ENCODE measurements at places on chromosomes 7 and 10.

- DNase-seq = no peak
These were observed 114.0 kb upstream of the CNTNAP2 start for GRCh38 chr7:146002431-146003078.

DNA sequence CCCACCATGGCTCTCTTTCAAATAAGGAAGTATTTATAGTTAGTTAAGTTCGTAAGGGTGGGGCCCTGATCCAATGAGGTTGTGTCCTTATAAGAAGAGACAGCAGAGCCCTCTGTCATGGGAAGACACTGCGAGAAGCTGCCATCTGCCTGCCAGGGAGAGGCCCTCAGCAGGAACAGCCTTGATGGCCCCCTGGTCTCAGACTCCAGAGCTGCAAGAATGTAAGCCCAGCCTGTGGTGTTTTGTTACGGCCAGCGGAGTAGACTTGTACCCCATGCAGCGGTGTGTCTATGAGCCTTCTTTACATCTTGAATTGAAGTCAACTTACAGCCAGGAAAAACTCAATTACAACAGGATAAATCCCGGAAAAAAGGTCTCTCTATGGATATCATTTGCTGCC is 14.3 kb upstream of the LARP4B start:
- DNase-seq = no peak

GRCh38 chr7:72925546-72926120 is 738 bp downstream of the POM121 start:
- no peak for DNase-seq

DNA sequence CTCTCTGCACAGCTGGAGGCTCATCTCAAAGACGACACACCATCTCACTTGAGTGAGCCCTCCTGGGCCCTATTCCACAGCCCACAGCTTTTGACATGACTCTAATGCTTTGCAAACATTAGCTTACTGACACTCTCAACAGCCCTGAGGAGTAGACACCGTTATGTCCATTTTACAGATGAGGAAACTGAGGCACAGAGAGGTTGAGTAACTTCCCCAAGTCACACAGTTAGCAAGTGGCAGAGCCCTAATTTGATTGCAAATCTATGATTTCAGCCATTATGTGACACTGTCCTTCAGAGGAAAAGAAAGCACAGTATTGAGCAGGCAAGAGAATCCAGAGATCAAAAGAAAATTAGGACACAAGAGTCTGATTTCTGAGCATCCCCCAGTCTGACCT is 16.0 kb downstream of the SLC25A13 start:
- no peak for DNase-seq

GRCh38 chr7:112197322-112197721 is 8.9 kb downstream of the DOCK4 start:
- DNase-seq = no peak

DNA sequence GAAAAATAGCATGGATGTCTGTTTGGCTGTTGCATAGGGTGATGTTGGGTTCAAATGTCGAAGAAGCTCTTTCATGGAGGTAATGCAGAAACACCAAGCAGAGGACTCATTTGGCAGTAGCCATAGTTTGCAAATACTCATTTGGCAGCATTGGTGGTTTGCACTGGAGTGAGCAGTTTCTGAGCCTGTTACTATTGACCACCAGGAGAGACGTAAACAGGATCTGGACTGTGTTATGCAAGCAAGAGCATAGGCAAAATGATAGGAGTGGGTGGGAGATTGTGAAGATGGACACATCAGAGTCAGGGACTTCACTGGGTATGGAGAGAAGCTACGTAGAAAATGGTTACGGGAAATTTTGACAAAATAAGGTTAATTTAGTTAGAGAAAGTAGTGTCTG is 22.9 kb upstream of the A1CF start:
- DNase-seq = no peak

DNA sequence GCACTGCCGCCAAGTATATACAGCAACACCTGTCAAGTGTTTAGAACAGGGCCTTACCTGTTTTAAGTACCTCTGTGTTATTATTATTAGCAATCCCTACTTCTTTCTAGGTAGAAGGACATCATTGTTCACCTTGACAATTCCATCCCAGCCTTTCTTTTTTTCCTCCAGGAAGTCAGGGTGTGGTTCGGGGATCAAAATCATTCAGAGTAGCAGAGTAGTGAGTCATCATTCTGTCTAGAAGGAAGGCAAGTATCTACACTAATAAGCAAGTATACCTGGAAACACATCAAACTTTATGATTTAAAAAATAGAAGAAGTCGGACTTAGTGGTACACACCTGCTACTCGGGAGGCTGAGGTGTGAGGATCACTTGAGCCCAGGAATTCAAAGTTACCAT is 25.5 kb upstream of the CAPZA2 start:
- DNase-seq = no peak

- DNase-seq = no peak
These were observed 152.4 kb downstream of the IMMP2L start for GRCh38 chr7:111409714-111410422.

DNA sequence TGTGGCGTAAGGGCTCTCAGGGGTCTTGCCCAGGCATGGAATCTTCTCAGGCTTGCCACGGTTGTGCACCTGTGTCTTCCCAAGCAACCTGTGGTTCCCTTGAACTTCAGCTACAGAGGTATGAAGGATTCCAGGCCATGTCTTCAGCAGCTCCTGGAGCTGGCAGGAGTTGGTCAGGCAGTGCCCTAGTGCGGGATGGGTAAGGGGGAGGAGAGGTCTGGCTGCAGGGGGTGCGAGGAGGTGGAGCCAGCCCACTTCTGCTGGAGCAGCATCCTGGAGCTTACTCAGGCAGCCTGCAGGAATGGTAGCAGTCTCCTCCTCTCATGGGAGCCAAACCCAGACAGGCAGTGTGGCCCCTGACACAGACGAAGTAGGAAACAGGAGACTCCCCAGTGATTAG is 3.8 kb upstream of the TRIL start:
- no peak for DNase-seq
